ENCODE measurements at places on chromosomes 12 and 14.

GRCh38 chr12:89992668-89993451 is 284.2 kb upstream of the ATP2B1 start:
- H3K27ac ChIP-seq: no peak overlapping the region
- H3K4me3 ChIP-seq: no peak overlapping the region
- H3K4me1 ChIP-seq: peaks cover 2% of the 10 kb centered on the region
- H3K27me3 ChIP-seq: no peaks in the 10 kb centered on the region
- no peak for DNase-seq

DNA sequence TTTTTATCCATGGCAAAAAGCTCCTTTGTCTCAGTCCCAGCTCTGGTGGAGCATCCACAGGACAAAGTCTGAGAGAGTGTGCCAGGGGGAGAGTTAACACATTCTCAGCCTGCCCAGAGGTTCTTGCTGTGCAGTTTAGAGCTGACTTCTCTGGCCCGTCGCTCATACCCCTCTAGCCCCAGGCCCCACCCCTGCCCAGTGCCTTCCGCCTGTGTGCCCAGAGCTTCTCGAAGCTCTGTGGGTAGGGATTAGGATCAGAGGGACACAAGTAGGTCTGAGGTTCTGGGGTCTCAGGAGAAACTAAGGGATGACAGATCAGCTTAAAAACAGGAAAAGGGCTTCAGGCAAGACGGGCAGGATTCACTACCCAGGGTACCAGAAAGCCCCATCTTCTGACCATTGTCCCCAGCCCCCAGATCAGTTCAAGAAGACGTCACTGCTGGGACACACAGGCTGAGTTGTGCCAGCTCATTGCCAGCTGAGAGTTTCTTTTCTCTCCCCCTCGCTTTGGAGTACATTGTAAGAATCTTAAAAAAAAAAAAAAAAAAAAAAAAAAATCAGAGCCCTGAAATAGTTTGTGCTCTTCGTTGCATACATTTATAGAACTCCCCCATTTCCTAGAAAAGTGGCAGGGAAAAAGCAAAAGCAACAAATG is 127.0 kb downstream of the GCH1 start:
- peaks cover 32% of the 10 kb centered on the region for H3K4me1 ChIP-seq
- no peak for DNase-seq
- no peak overlapping the region for H3K4me3 ChIP-seq
- H3K27ac ChIP-seq: peak overlapping the region; percentile 81

- no peak overlapping the region for H3K4me3 ChIP-seq
- no peaks in the 10 kb centered on the region for H3K36me3 ChIP-seq
- no peaks in the 10 kb centered on the region for H3K4me1 ChIP-seq
- H3K27ac ChIP-seq: no peak overlapping the region
- no peaks in the 10 kb centered on the region for H3K27me3 ChIP-seq
Observed at GRCh38 chr14:59547310-59547709, 29.3 kb downstream of the CCDC175 start.

- H3K4me1 ChIP-seq: no peaks in the 10 kb centered on the region
- no peaks in the 10 kb centered on the region for H3K27me3 ChIP-seq
- no peak for DNase-seq
- H3K36me3 ChIP-seq: no peaks in the 10 kb centered on the region
- H3K4me3 ChIP-seq: no peak overlapping the region
Observed at GRCh38 chr12:93447555-93448290, 6.0 kb upstream of the UBE2N start.

GRCh38 chr14:89721956-89722355 is 232.6 kb downstream of the EFCAB11 start:
- no peak for DNase-seq
- H3K27ac ChIP-seq: no peak overlapping the region
- H3K27me3 ChIP-seq: no peaks in the 10 kb centered on the region
- H3K36me3 ChIP-seq: no peaks in the 10 kb centered on the region
- no peak overlapping the region for H3K4me3 ChIP-seq
- no peaks in the 10 kb centered on the region for H3K4me1 ChIP-seq

- H3K4me3 ChIP-seq: no peak overlapping the region
- H3K27ac ChIP-seq: peak overlapping the region; percentile 78
- DNase-seq: peak; percentile 77
- H3K36me3 ChIP-seq: no peaks in the 10 kb centered on the region
- no peaks in the 10 kb centered on the region for H3K27me3 ChIP-seq
Observed at GRCh38 chr12:108630481-108631207, 3.0 kb downstream of the SELPLG start.

GRCh38 chr14:55846826-55847446 is 266.9 kb downstream of the KTN1 start:
- no peaks in the 10 kb centered on the region for H3K36me3 ChIP-seq
- no peak overlapping the region for H3K4me3 ChIP-seq
- no peak overlapping the region for H3K27ac ChIP-seq
- no peaks in the 10 kb centered on the region for H3K27me3 ChIP-seq
- peaks cover 18% of the 10 kb centered on the region for H3K4me1 ChIP-seq

Measured in IMR-90 (cell line).